ENCODE measurements at places on chromosomes 12 and 14. TPM values are rescaled to one million over a fixed set of nuclear protein-coding genes. Genes with fewer than 3 reads are reported as not detected.

ENDOU gene
- not detected for total RNA-seq

MUCL1 gene
- not detected for total RNA-seq

NFATC4 gene
- total RNA-seq: 17.4 TPM

PLA2G1B gene
- total RNA-seq: not detected

Measured in left colon (tissue), 2 donors.